Anterior cingulate cortex (tissue), 58 donors: ENCODE measurements at places on chromosomes 6 and 20.
A peak's percentile ranks its signal among the peaks of the same experiment; 100 is the strongest.

GRCh38 chr6:129510950-129511349, 199.0 kb downstream of the ARHGAP18 start:
- no peak for DNase-seq

DNA sequence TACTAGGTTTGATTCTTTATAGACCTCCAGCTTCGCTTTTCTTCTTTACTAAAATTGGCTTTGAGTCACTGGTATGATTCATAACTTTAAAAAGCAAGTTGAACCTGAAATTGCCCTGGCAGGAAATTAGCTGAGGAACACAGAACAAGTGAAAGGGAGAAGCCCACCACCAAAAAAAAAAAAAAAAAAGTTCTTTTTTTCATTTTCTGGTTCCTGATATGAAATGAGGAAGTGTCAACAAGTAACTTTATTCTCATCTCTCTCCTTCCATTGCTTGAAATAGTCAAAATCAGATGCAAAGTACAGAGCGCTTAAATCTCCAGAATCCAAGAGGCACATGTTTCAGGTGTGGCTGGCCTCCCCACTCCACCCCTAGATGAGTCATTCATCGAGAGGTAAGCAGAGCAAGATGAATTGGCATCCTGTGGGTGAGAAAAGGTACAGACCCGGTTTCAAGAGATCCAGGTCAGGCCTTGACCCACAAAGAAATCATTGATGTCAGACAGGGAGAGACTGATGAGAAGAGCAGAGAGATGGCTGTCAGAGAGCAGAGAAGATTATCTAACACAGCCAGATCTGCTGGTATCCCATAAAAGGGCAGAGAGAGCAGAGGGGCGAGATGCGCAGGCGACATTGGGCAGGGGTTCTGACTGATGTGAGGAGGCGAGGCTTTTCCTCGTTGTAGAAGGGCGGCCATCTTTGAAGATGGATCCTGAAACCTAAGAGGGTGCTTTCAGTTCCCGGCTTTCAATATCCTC, 54.8 kb upstream of the MBOAT1 start:
- DNase-seq = no peak

DNA sequence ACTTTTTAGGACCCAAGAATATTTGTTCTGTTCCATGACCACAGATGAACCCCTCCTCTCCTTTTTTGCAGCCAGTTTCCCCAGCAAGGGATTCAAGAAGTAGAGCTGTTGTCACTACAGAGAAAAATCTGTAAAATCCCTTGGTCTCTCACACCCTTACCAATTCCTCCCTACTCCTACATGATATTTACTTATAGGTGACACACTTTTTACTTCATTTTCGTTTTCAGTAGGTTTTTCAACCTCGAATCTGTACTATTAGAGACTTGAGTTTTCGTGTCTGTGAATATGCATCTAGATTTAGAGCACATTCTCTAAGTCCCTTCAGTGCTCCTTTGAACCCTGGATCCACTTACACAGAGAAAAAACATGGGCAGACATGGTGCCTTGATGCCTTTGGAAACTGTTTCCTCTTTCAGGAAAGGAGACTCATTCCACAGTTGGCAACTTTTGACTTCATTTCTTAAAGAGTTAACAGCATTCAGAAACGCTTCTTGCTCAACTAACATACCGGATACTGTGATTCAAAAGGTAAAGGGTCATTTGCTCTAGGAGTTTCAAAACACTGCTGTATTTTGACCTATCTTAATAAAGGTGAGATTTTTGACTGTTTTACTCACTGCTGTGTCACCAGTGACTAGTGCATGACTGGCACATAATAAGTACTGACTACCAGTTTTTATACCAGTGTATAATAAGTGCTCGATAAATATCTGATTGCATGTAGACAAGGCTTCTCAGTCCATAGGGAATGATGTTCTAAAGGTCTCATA, 50.6 kb downstream of the LAMA4 start:
- DNase-seq = no peak

GRCh38 chr20:4763723-4764510, 42.2 kb downstream of the PRND start:
- DNase-seq = no peak

DNA sequence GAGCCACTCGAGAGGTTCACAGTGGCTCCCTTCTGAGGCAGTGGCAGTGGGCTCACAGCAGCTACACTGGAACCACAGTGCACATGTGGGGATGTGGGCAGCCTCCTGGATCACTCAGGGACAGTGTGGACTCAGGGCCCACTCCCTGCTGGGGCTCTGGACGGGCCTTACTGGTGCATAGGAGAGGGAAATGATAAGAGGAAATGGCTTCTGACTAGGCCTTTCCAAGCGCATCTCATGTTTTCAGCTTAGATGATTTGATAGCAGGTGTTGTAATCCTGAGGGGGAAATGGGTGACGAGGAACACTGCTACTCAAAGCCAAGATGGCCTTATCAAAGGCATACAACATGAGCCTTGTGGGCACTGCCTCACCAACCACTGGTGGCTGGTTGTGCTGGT, 44.0 kb downstream of the PANK2 start:
- DNase-seq = no peak

GRCh38 chr6:22073516-22074198, 223.2 kb downstream of the PRL start:
- no peak for DNase-seq

GRCh38 chr6:43771210-43771857, 1.3 kb downstream of the VEGFA start:
- DNase-seq = peak; percentile 32

DNA sequence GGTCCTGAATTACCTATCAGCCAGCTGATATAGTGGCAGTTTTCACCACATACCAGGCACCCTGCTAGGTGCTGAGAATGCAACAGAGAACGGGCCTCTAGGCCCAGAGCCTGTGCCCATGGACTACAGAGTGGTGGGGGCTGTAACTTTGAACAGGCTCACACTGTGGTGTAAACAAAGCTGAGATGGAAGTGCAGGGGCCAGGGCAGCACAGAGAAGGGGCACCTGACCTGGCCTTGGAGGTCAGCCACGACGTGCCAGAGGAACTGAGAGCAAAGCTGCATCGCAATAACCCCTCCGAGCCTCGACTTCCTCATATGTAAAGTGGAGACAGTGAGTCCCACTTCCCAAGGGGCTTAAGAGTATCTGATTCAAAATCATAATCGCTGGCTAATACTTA, 105.8 kb downstream of the MAFB start:
- no peak for DNase-seq

- DNase-seq = no peak
These were observed 66.5 kb upstream of the SLC35F1 start for GRCh38 chr6:117840541-117840983.

DNA sequence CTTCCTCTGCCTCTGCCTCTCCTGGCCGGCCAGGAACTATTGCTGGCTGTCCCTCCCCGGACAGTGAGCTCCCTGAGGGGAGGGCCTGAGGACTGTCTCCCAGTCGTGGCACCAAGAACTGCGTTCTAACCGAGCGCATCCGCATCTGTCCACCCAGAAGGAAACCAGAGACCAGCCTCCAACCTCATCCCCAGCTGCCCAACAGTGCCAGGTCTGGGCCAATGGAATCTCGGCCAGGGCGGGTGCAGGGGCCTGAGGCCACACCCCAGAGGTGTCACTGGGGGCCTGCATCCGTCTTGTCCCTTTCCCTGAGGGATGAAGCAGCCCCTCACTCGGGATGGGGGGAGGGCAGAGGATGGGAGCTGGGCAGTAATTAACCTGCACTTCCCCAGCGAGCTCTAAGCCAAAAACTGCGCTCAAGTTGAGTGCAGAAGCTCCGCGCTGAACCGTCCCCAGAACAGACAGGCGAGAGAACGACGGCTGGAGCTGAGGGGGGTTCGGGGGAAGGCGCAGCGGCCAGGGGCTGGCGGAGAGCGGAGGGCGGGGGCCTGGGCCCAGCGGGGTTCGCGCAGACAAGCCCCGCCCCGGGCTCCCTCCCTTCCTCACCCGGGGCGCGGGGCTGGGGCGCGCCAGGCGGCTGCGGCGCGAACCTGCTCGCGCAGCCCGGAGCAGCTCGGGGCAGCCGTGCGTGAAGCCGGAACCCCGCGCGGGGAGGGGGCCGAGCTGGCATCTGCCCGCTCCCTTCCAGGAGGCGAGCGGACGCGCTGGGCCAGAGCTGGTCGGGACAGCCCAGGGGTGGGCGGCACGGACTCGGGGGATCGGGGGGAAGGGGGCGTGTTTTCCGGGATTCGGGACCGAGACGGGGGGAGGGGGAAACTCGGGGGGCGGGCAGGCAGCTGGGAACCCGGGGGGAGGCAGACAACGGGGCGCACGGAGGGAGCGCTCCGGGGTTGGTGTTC, 1.4 kb downstream of the TFEB start:
- DNase-seq = peak; percentile 97

- no peak for DNase-seq
These were observed 65.0 kb downstream of the MRPL14 start for GRCh38 chr6:44062105-44062770.

- DNase-seq = no peak
These were observed 8.4 kb downstream of the SOX4 start for GRCh38 chr6:21601932-21602390.

GRCh38 chr6:20948556-20948955, 414.3 kb downstream of the CDKAL1 start:
- DNase-seq = no peak

- DNase-seq = no peak
These were observed 98.4 kb downstream of the SNX5 start for GRCh38 chr20:17870086-17870740.

DNA sequence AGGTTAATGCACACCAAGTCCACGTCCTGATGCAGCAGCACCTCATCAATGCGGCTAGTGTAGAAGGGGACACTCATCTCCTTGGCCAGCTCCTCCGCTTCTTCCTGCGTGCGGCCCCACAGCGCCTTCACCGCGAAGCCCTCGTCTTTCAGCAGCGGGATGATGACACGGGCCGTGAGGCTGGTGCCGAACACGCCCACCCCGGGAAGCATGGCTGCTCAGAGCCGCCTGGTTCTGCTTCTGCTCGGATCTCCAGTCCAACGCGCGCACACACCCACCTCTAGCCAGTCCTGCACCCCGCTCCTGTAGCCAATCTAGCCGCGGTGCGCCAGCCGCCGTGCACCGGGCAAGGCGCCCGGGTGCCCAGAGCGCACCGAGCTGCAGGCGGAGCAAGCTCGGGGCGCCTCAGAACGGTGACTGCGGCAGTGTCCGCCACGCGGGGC, 700 bp downstream of the GFOD1 start:
- no peak for DNase-seq

- no peak for DNase-seq
These were observed 145.8 kb downstream of the LCA5 start for GRCh38 chr6:79391480-79391879.

DNA sequence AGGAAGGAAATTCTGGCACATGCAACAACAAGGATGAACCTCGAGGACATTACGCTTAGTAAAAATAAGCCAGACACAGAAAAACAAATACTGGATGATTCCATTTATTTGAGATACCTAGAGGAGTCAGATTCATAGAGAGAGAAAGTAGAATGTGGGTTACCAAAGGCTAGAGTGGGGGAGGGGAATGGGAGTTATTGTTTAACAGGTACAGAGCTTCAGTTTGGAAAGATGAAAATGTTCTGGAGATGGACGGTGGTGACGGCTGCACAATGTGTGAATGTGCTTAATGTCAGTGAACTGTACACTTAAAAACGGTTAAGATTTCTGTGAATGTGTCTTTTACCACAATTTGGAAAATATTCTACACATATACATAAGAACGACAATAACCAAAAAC, 33.9 kb upstream of the DSP start:
- no peak for DNase-seq

DNA sequence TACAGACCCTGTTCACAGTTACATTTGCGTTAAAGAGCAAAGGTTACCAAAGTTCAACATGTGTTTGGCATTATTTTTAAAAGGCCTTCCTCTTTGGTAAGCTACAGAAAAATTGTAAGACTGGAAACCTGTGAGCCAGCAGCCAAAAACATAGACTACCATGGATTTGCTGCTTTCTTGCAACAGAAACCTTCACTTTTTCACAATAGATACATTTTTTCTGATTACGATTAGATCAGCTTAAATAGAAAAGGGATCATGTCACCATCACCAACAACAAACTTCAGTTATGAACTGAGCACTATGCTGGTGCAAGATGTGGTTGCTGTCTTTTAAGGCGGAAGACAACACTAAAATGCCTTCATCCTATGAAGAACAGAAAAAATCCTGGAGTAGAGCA, 112.3 kb upstream of the MARCKS start:
- no peak for DNase-seq

DNA sequence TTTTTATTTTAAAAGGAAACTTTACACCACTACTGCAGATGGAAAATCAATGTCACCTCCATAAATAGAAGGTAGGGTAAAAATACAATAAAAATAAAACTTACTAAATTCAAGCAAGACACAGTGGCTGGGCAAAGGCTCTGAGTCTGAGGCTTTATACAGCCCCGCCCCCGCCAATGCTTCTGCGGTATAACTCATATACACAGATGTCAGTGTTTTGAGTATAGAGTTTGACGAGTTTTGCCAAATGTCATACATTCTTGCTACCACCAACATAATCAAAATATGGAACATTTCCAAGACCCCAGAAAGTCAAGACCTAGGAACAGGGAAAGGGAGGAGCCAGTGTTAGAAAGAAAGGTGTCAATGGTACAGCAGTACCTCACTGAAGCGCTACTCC, 12.8 kb downstream of the NFATC2 start:
- no peak for DNase-seq

GRCh38 chr6:158570681-158570962, 10.7 kb downstream of the TMEM181 start:
- DNase-seq = no peak

DNA sequence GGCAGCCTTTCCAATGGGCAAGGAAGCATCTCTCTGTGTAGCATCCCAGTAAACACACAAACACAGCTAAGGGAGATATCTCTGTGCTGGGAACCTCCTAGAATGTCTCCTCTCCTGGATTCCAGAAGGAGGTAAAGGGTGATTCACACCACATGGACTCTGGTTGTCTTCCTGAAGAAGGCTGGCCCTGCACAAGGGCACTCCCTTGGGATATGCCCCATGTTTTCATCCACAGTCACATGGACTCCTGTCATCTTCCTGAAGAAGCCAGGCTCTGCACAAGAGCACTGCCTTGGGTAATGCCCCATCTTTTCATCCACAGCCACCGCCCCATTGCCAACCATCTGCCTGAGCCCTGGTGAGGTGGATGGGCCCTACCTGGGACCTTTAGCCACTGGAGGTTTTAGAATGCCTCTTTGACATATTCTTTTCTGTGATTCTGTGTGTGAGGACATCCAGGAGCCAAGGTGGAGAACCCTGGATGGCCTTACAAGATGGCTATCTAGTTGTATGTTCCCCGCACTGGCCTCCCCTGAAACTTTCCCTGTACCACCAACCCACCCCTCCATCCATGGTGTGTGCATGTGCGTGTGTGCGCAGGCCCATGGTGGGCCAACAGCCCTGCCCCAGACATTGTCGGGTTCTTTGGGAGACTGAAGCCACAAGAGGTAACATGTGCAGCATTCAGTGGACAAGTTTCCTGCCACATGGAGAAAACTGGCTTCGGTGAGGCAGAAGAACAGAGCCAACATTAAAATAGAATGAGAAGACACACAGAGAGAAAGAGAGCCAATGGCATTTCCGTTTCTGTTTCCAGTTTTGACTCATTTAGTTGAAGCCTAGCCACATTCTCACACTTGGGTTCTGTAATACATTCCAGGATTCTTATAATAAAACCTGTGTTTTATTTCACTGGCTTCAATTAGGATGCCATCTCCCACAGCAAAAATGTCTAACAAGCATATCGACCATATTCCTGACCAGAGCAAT, 110.2 kb upstream of the CST7 start:
- peak; percentile 16 for DNase-seq
